Stimulated activated CD8-positive, alpha-beta memory T cell treated with anti-CD3 and anti-CD28 coated beads, Interleukin-15, amount 100 ng/mL, for 24 hours (primary cell): ENCODE measurements at places on chromosomes 13 and 19.

GRCh38 chr13:98190889-98191444 is 13.9 kb upstream of the RNF113B start:
- no peak for DNase-seq

GRCh38 chr13:21719463-21719862 is 48.6 kb downstream of the FGF9 start:
- DNase-seq = no peak

- no peak for DNase-seq
These were observed 89.0 kb upstream of the SPATA13 start for GRCh38 chr13:24071423-24072075.

DNA sequence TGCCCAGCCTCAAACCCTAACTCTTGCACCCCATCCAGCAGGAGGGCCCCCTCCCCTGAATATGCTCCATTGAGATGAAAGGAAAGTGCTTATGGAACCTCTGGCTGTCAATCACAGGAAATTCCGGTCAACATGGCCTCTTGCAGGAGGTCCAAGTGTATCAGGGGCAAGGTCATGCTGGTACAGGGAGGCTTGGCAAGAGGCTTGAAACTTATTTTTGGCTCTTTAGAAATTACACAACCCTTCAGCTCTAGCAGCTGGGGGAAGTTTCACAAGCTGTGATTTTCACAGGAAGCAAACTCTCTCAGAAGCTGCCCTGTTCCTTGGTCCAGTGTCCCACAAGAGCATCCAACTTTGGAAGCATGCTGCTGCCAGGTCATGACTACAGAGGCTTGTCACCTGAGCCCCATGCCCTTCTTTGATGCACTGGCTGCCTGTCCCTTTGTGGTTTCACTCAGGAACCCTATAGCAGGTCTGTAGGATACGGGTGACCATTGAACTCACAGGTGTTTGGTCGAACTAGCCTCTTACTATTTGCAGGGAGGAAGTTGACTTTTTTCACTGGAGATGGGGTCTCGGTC is 8.4 kb downstream of the ASF1B start:
- DNase-seq = no peak

DNA sequence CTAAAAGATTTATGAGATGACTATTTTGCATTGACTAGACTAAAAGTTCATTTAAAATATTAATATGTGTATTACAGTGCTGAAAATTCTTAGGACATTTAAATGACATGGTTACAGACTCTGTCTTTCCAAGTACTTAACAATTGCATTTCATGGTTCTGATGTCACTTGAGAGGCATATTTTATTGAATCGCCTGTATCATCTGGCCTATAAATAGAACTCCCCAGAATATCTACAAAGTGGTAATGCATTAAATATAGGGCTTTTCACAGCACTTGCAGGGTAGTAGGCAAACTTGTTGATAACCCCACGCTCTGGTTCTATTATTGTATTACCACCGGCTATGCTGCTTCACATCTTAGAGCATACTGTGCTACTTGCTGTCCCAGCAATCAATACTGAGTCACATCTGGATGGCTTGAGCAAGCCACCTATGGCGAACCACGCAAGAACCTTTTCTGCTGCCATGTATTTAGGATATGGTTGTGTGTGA is 400.6 kb downstream of the HS6ST3 start:
- DNase-seq = no peak

DNA sequence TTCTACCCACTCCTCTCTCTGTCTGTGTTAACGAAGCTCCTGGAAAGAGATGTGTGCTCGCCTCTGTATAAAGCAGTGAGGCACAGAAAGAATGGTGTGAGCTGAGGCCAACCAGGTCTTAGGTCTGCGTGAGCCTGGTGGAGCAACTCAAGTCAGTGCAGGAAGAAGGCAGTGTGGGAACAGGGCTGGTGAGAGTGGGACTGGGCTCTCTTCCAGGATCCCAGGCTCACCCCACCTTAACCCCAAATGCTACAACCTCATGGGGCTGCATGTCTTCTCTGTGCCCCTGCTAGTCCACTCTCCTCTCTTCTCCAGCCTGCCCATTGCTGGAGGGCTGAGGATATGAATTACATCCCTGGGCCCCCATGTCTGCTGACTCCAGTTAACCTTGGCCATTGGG is 127.4 kb downstream of the DCT start:
- no peak for DNase-seq
